ENCODE measurements at places on chromosomes 4 and X. TPM values are rescaled to one million over a fixed set of nuclear protein-coding genes. Genes with fewer than 3 reads are reported as not detected.

DNA sequence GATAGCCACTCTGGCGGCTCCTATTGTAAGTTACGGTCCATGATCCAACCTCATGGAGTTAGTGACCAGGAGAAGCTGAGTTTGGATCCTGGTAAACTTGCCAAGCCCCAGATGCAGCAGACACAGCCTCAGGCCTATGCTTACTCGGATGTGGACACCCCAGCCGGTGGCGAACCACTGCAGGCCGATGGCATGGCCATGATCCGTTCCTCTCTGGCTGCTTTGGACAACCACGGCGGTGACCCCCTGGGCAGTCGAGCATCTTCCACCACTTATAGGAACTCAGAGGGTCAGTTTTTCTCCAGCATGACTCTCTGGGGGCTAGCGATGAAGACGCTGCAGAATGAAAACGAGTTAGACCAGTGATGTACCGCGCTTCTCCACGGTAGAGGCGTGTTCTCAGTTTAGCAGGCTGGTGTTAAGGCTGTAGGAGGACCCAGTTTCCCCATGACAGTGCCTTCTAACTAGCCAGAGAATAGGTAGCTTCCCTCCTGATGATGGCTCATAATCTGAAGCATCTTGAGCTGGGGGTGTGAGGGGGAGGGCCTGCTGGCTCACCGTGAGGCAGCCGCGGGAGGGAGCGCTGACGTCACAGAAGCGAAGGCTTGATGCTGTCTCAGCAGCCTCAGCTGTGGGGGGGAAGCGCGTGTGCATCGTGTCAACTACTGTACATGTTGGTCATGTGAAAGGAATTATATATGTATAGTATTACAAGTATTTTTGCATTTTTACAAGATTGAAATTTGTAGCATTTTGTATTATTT lies 31.1 kb downstream of the ZBTB49 start:
- no peak for DNase-seq

- DNase-seq, result no peak
Observed at GRCh38 chr4:135672202-135672601, 1470.6 kb upstream of the PABPC4L start.

GRCh38 chr4:131137196-131137595 lies 2011.9 kb upstream of the PCDH10 start:
- no peak for DNase-seq

- DNase-seq, result no peak
Observed at GRCh38 chr4:42787079-42787463, 105.4 kb upstream of the GRXCR1 start.

Gene ENOPH1
- 16.5 TPM for total RNA-seq
